ENCODE measurements at places on chromosomes 16 and 17.

DNA sequence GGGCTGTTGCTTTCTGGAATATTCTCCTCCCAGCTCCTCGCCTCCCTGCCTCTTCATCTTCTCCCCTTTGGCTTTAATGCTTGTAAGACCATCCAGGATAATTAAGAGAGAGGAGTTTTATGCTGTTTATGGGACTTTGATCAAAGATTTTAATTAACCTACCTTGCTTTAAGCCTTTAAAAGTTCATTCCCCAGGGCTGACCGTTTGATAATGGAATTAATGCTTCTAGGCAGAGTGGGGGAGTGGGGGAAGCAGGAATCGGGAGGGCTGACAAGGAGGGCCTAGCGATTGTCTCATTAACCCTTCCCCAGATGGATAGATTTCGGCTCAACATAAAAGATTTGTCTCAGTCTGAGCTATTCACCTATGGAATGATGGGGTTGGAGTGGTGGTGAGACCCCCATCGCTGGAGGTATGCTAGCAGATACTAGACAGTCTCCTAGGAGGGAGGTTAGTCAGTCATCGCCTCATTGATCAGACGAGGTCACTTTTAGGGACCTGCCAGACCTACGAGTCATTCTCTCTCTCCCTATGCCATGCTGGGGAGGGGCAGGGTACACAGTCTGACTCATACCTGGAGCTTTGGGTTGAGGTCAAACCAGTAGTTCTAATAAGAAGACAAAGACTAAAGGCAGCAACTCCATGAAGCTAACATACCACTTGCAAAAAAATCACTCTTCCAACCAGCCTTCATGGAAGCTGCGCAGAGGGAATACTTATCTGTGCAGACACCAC, 236.6 kb upstream of the NLRP1 start:
- DNase-seq, result no peak

DNA sequence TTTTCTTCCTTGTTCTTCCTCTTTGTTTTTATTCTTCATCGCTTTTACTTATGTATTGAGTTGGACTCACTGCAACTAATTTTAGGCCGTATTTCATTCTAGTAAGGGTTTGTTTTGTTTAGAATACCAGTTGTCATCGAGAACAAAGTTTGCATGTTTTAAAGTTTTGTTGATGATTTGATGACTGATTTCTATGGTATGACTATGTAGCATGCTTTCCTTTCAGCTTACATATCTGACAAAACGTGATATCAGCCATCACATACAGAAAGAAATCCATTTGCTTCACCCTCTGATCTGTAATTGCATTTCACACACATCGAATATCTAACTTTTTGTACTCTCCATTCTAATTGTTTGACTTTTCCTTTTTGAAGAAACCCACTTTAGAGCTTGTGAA, 4.0 kb downstream of the PRKCA start:
- no peak for DNase-seq

- no peak for DNase-seq
Observed at GRCh38 chr17:66469890-66470289, 167.5 kb downstream of the PRKCA start.

GRCh38 chr17:8392674-8393469, 4.8 kb downstream of the RNF222 start:
- DNase-seq, result no peak

GRCh38 chr16:10967986-10968385, 23.6 kb downstream of the CLEC16A start:
- no peak for DNase-seq

DNA sequence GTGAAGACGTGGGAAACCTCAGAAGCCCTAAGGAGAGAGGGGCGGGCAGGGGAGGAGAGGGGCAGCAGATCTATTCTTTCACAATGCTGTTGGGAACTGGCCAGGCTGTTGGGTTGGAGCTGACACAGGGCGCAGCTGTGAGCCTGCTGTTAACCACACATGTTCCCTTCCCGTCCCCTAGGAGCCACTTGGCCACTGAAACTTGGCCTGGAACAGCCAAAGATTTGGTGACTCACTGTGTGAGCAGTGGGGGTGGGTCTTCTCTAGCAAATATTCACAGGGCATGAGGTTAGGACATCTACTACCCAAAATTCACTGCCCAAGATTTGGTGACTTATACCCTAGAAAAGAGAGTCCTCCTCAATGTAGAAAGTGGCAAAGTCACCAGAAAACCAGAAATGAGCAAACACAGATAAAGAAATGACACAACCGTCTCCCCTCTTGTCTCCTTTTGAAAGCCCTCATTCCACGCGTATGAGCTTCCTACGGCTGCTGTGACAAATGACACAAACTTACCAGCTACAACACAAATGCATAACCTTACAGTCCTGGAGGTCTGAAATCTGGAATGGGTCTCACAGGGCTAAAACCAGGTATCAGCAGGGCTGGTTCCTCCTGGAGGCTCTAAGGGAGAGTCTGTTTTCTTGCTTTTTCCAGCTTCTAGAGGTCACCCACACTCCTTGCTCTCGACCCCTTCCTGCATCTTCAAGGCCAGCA, 6.3 kb downstream of the TBC1D16 start:
- DNase-seq, result no peak

DNA sequence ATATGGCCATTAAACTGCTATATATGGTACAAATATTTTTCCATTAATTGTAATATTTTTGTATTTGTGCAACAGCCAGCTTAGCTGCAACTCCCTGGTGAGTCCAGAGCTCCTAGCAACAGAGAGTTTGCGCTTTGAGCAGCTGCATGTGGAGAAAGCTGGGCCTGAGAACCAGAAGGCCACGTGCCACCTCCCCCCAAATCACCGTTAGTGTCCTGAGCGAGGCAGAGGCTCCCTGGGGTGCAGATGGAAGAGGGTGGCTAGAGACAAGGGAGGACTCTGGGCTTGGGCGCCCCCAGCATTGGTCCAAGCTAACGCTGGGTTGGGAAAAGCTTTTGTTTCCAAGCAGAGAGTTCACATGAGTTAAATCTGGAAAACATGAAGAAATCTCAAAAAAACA, 41.6 kb downstream of the HSBP1 start:
- no peak for DNase-seq

DNA sequence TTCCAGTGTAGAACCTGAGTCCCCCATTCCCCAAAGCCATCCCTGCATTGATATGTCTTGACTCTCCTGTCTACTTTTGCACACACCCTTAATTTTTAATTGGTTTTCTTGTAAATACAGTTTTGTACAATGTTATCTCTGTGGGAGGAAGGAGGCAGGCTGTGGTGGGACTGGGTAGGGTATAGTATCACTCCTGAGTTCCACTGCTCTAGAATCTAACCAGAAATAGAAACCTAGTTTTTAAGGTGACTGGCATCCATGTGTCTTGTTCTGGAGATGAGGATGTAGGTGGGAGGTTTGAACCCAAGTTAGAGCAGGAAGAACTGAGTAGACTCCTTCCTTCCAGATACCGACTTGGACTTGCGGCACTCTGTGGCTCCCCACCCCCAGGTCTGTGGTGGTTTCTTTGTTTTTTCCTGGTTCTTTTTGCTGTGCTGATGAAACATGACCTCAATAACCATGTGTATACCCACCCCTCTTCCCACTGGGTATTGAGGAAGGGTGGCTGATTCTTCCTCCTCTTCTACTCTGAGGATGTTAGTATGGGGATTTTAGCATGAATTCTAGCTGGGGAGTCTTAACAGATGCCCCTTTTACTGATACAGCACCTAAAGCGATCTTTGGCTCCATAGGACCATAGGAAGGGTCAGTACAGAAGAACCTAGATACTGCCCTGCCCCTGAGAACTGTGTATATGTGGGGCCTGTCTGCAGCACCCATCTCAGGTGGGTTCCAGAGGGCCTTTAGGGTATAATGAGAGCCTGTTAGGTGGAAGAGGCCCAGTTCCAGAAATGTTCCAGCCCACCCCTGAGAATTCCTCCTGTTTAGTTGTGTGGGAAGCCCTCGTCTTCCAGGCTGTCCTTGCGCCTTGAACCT, 48.7 kb downstream of the SF3B3 start:
- no peak for DNase-seq

DNA sequence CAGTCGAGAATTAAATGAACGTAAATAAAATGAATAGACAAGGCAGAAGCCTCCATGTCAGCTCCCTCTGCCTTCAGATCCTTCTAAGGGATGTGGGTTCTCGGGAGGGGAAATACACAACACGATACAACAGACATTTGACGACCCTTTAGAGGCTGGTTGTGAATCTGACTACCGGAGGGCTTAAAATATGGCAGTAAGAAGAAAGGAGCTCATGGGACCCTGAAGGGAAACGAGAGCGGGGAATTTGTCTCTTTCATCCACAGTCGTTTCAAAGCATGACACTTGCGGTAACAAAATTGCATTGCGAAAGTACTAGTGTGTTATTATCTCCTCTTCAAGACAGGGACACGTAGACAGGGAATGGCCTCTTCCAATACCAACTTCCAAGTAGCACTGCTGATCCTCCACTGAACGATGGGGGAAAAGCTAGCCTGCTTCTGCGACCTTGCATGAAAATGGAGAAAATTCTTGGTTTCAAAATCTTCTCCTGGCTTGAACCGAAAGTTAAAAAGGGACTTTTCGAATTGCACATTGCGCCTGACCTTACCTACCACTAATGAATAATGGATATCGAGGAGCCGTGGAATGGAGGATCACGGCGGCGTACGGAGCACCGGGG, 1.2 kb upstream of the TNRC6C start:
- DNase-seq, result peak; percentile 43

GRCh38 chr17:77462553-77463497, 322.1 kb downstream of the SEC14L1 start:
- peak; percentile 1 for DNase-seq

DNA sequence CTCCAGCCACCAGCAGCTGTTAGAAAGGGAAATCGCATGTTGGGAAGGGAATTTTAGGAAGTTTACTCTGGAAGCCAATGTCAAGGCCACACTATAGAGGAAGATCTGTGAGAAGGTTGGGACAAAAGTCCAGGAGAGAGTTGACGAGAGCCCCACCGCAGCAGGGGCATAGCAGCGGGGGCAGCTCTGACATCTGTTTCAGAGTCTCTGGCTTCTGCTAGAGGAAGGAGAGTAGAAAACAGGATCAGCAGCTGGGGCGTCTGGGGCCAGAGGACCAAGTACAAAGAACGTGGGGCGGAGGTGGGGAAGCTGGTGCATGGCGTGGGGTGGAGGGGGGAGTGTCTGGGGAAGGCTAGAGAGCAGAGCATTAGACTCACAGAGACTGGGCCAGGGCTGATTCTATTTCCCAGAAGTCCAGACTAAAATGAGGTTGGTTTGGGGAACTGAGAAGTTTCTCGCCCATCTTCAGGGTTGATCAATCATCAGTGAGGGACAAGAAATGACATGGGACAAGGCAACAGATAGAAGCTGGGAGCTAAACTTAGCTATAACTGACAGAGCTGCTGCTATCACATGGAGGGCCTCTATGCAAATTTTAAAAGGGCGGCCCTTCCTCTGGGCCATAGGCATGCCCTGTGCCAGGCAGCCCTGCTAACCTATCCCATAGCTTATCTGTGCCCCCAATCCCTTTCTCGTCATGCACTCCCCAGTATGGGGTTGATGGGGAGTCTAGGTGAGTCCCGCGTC, 1.2 kb downstream of the RABEP2 start:
- DNase-seq, result peak; percentile 79

DNA sequence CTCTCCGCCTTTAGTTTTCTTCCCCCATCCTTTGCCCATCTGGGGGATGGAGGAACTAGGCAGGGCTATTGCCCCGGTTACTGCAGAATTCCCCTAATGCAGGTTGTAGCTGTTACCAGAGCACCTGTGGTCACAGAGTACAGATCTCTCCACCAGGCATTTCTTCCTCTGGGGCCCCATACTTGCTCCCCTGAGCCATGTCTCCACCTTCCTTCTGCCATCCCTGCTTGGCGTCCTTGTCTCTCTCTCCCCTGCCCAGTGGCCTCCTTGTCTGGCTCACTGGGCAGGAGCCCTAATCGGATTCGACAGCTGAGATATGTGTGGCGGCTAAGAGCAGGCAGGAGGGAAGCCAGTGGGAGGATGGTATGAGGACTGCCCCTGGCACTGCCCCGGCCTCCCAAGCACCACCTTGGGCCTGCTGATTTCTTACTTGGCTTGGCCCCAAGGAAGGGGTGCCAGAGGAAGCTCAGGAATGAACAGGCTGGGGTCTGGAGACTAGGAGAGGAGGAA, 2.0 kb downstream of the RARA start:
- DNase-seq, result no peak

DNA sequence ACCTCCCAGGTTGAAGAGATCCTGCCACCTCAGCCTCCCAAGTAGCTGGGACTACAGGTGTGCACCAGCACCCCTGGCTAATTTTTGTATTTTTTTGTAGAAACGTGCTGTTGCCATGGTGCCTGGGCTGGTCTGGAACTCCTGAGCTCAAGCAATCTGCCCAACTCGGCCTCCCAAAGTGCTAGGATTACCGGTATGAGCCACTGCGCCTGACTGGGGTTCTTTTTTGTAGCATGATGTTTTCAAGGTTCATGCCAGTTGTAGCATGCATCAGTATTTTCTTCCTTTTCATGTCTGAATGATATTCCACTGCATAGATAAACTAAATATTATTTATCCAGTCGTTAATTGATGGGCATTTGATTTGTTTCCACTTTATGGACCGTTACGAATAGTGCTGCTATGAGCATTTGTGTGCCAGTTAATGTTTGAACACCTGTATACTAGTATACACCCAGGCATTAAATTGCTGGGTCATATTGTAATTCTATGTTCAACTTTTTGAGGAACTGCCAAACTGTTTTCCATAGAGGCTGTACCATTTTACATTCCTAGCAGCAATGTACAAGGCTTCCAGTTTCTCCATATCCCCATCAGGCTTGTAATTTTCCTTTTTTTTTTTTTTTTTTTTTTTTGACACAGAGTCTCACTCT, 24.8 kb upstream of the CEP20 start:
- DNase-seq, result no peak

DNA sequence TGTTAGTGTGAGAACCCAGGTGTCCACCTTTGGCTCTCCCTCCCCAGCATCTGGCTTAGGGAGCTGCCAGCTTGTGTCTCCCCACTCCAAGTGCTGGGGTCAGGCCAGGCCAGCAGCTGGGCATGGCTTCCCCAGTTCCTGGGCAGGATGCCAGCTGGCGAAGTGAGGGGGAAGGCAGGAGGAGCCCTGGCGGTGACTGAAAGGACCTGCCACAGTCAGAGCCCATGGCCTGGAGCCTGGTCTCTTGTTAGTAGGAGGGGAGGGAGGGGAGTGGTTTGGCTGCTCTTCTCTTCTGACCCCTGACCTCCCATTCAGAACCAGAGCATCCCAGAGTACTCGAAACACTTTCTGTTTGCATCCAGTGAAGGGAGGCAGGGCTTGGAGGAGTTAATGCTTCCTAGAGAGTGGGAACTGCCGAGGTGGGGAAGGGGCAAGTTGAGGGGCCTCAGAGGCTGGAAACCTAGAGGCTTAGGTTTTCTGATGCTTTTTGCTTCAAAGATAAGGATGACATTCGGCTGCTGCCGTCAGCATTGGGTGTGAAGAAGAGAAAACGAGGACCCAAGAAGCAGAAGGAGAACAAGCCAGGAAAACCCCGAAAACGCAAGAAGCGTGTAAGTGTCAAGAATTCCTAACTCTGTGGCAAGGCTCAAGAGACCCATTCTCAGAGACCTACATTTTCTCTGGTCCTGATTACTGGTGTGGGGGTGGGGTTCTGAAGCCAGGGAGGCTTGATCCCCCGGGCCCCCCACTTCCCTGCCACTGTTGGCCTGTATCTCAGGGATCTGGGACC, 772 bp downstream of the CHD3 start:
- DNase-seq, result no peak

- DNase-seq, result no peak
Observed at GRCh38 chr16:69942099-69942491, 9.0 kb upstream of the CLEC18A start.

Measured in MM.1S (cell line).